ENCODE measurements at places on chromosomes 3 and 15.

- DNase-seq, result no peak
Measured at GRCh38 chr3:14266361-14266760, 87.7 kb downstream of the LSM3 start.

GRCh38 chr3:31096661-31097395 is 202.4 kb upstream of the GADL1 start:
- DNase-seq, result no peak

GRCh38 chr3:12070098-12070497 is 65.9 kb downstream of the SYN2 start:
- no peak for DNase-seq

GRCh38 chr15:101810456-101810855 is 1.5 kb upstream of the OR4F15 start:
- DNase-seq, result no peak

- no peak for DNase-seq
Measured at GRCh38 chr3:15660055-15660935, 58.8 kb downstream of the BTD start.

GRCh38 chr3:188283347-188283746 is 129.4 kb downstream of the LPP start:
- no peak for DNase-seq

GRCh38 chr3:187062526-187063177 is 76.6 kb downstream of the RPL39L start:
- no peak for DNase-seq

- DNase-seq, result no peak
Measured at GRCh38 chr3:64410226-64410625, 185.0 kb upstream of the PRICKLE2 start.

GRCh38 chr3:195577645-195578177 is 6.0 kb downstream of the APOD start:
- no peak for DNase-seq

GRCh38 chr3:134511500-134511899 is 25.6 kb downstream of the CEP63 start:
- no peak for DNase-seq

- peak; percentile 27 for DNase-seq
Measured at GRCh38 chr3:82509951-82510603, 748.6 kb upstream of the GBE1 start.

GRCh38 chr3:77605865-77606264 is 566.0 kb downstream of the ROBO2 start:
- no peak for DNase-seq

DNA sequence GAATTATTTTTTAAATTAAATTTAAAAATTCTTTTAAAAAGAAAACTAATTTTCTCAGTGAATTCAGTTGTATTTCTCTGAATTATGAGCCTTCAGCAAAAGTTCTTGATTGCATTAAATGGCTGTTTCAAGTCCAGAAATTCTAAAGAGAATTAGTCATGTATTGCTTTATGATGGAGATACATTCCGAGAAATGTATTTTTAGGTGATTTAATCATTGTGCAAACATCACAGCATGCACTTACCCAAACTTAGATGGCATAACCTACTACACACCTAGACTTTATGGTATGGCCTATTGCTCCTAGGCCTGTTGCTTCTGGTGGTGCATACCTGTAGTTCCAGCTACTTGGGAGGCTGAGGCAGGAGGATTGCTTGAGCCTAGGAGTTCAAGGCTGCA is 44.3 kb upstream of the GCNT3 start:
- no peak for DNase-seq

DNA sequence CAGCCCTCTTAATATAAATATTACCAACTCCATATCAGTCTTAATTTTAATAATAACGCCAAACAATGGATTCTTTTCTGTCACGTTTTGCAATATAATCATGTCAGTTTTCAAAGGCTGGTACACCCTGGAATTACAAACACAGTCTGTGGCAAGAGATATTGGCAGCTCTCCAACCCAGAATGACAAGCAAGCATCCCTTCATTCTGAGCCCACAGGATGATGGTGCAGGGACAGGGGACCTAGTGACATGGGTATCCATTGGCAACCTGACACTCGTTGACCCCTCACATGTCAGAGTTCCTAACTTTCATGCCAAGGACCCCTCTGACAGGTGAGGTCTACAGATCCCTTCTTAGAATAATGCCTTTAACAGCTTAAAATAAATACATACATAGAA is 154.5 kb upstream of the TSC22D2 start:
- DNase-seq, result no peak

DNA sequence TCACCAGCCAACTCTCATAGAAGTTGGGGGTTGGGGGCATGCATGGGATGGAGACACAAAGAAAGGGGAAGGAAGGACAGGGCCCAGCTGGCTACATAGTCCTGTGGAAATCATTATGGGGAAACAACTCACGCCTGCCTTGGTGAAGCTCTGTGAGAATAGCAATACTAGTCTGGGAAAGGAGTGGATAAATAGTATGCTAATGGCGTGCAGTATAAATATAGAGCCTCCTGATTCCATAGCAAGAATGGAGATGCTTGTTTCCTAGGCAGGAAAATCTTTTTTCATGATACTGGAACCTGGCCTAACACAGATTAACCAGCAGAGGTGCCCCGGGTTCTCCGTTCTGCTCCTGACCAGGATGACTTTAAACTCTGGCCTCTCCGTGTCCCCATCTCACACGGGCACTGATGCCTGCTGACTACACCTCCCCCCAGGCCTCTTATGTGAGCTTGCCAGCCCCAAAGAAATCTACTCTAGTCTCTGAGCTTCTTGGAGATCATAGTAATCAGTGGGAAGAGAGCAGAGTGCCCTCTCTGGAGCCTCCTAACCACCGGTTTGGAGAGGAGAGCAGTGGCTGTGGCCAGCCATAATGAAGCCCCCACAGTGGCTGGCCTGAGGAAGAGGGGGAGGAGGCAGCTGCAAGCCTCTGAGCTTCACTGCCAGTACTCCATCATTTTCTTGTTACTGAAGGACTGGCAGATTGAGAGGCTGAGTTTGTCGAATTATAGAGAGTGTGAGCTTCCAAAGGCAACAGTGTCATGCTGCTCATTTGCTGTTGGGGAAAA is 355.0 kb upstream of the SEMA6D start:
- no peak for DNase-seq

DNA sequence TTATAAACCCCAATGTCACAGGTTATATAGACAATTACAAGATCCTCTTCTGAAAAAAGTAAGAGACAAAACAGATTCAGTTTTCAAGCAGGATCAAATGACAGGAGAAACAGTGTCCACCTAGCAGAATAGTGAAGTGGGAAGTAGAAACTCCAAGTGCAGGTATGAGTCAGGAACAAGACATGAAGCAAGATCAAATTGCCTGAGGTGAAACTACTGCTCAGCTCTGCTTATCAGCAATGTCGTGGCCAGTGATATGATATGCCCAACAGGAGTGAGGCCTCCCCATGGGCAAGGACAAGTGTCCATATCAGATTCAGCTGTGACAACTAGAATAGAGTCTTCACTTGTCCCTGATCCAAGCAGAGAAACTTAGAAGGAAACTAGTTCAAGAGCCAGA is 100.0 kb downstream of the ZMAT3 start:
- DNase-seq, result no peak

DNA sequence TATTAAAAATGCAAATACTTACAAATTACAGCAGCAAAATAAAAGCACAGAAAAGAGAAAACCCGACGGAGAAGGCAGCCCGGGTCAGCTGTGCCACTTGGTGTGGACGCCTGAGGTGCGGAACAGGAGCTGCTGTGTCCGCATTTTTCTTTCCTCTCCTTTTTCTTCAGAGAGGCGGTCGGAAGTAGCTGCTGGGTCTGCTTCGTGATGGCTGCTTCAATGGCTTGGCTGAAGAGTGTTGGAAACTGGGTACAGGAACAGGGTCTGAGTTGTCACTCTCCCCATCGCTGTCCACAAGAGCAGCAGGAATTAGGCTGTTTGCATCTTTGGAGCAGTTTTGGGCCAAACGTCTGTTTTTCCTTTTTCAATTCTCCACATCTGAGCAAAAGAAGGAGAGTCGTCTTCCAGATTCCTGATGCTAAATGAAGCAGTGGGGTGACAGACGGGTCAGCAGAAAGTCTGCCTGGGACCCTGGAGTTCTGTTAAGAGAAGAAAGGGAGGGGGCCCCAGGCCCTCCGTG is 53.5 kb upstream of the ARL8B start:
- DNase-seq, result no peak

DNA sequence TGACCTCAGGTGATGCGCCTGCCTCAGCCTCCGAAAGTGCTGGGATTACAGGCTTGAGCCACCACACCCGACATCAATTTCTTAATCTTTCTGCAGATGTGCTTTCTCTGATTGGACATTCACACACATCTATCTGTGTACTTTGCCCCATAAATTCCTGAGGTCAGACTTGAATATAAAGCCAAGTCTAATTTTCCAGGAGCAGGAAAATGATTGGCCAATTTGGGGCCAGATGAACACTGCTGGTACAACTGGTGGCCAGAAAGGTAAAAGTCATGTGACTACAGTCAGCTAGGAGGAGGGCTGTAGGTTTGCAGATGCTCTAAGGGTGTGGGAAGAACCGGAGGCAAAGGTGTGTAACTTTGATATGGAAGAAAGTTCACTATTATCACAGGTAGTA is 3.2 kb upstream of the RAD51 start:
- no peak for DNase-seq

DNA sequence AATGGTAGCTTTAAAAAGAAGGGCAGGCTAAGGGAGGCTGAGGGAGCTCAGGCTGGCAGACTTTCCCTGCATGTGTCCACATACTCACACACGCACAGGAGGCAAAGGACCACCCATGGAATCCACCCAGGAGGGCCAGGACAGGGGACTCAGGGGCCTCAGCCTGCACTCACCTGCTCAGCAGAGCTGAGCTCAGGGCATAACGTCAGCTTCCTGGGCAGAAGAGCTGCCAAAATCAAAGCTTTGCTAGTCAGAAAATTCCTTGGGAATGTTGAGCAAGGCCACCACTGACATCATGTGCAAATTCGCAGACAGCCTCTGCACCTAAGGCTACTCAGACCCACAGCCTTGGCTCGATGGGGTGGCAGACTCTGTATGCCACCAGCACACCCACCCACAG is 16.4 kb upstream of the ALAS1 start:
- DNase-seq, result no peak

GRCh38 chr3:146156095-146156494 is 4.9 kb downstream of the PLOD2 start:
- DNase-seq, result no peak

DNA sequence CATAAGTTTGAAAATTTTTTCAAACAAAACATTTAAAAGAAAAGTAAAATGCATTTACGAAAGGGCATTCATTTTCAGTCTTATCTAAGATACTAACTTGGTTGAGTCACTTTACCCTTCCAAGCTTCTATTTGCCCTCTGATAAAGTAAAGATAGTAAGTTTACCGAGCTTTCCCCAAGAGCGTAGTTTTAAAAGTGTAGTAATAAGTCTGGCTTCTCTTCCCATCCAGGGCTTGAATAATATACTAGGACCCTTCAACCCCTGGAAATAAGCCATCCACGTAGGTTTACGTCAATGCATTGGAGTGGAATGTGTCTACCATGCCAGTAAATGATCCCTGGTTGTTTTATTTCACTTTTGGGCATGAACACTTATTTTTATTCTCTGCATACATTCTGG is 608.3 kb downstream of the NTRK3 start:
- DNase-seq, result no peak

- no peak for DNase-seq
Measured at GRCh38 chr3:114721864-114722263, 425.2 kb downstream of the ZBTB20 start.

DNA sequence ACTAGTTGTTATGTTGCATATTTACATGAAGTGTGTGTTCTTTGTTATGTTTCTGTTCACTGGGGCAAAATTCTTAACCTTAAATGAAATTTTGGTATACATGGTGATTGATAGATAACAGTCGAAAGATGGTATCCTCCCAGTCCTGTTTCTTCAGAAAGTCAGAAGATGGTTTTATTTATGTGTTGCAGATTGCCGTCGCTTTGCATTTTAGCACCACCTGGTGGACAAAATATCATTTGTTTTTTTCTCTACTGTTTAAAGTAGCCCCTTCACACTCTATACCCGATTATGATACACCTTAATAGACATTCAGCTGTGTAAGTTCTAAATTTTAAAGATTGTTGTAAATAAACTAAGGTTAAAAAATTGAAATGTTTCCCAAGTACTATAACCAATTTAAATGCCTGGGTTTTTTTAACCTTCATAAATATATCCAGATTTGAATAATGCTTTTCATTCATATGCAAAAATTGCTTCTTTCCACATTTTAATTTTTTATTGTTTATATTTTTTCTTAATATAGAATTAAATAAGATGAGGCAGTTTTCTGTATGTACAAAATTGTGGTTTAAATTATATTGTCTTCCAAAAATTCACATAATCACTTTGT is 152.2 kb downstream of the ALCAM start:
- DNase-seq, result no peak

DNA sequence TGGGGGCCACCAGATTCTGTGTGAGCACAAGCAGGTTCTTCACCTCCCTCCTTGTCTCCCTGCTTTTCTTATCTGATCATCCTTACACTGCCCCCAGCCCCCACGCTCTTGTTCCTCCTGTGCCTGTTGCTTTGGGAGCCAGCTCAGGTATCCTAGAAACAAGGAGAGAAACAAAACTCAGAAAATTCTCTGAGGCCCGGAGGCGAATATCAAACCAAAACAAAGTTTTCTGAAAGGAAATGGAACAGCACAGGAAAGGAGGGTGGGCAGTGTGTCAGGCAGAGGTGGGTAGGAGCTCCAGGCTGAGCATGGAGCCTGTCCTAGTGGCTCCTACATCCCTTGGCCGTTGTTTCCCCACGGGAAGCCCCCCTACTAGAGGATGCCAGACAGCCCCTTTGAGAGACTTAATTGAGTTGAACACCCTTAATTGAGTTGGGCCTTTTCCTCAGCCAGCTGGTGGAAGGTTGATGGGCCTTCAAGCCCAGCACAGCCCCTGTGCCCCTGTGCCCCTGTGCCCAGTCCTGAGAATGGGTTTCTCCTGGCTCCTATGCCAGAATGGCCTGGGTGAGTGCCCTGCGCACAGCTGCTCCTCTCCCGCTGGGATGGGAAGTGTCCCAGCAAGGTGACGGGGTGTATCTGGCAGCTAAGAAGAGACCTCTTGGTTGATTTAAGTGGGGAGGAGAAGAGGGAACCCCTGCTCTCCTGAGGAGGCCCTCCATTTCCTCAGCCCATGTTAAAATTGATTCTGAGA is 22.8 kb upstream of the JMJD7 start:
- DNase-seq, result no peak

GRCh38 chr15:34027606-34028005 is 11.4 kb downstream of the AVEN start:
- DNase-seq, result no peak

DNA sequence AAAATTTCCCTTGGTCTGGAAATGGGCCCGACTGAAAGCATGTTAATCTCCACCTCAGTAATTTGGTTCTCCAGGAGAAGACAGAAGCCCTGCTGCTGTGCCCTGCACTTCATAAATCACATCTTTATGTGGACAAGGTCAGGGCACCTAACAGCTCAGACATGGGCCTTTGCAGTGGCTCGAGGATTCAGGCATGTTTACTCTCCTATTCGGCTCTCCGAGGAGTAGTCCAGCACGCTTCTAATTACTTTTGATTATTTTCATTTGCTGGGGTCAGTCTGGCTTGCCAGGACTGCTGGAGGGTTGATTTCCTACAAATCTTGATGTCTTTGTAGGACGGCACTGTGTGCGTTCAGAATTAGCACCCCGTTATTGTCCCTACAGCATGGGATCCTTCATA is 511.2 kb downstream of the MECOM start:
- no peak for DNase-seq

- no peak for DNase-seq
Measured at GRCh38 chr3:104547031-104547430, 819.7 kb upstream of the ALCAM start.
